Mucosa of descending colon (tissue), 3 donors: ENCODE measurements at places on chromosomes 1 and 21. TPM values are rescaled to one million over a fixed set of nuclear protein-coding genes. Genes with fewer than 3 reads are reported as not detected.

GRCh38 chr1:155202198-155202597 lies 5.5 kb downstream of the THBS3 start:
- no peak for DNase-seq

DNA sequence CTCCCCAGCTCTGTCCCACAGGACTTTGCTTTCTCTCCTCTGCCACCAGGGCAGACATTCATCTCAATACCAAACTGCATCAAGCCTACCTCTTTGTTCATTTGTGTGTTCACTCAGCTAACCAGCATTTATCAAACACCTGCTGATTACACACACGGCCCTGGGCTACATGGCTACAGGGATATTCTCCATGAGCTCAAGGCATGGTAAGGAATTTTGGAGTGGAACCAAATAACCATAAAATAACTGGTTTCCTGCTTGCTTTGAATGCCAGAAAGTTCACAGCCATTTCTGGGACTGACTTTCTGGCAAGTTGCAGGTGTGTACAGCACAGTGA lies 54.6 kb downstream of the LDLRAD2 start:
- DNase-seq = no peak

The COL8A2 gene
- 0.58 TPM for total RNA-seq

DNA sequence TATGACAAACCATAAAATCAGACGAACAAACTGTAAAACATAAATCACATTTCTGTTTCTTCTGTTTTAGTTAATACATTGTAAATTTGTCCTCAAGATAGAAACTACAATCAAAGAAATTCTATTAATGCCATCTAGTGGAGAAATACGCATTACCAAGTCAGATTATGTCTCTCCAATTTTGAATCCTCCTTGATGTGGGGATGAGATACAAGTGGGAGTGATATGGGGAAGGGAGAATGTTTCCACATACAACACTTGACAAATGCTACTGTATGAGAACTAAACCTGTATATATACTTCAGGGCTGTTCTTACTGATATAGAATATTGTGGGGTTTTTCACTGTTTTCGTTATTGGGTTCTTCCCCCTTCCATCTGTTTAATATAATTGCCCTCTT lies 2.6 kb downstream of the HFM1 start:
- no peak for DNase-seq
